Daoy (cell line): ENCODE measurements at places on chromosomes 1 and 21.

DNA sequence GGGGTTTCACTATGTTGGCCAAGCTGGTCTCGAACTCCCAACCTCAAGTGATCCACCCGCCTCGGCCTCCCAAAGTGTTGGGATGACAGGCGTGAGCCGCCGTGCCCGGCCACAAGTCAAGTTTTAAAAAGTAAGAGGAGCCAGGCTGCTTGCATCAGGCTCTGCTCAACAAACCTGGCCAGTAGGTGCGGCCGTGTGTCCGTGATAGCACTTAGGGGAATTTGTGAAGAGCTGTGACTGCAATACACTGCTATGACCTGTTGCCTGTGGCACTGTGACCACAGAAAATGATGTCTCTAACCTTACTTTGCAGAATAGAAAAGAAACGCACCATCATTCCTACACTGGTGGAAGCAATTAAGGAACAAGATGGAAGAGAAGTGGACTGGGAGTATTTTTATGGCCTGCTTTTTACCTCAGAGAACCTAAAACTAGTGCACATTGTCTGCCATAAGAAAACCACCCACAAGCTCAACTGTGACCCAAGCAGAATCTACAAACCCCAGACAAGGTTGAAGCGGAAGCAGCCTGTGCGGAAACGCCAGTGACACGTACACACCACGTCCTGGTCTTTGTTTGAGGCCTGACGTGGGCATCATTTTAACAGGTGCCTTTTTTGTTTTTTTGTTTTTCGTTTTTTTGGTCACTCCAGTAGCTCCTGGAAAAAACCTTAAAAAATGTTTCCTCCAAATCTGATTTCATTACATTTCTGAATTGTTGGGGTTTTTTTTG is 16.7 kb downstream of the C1orf174 start:
- DNase-seq: no peak

GRCh38 chr1:111729946-111730681 is 9.1 kb downstream of the INKA2 start:
- no peak for DNase-seq

DNA sequence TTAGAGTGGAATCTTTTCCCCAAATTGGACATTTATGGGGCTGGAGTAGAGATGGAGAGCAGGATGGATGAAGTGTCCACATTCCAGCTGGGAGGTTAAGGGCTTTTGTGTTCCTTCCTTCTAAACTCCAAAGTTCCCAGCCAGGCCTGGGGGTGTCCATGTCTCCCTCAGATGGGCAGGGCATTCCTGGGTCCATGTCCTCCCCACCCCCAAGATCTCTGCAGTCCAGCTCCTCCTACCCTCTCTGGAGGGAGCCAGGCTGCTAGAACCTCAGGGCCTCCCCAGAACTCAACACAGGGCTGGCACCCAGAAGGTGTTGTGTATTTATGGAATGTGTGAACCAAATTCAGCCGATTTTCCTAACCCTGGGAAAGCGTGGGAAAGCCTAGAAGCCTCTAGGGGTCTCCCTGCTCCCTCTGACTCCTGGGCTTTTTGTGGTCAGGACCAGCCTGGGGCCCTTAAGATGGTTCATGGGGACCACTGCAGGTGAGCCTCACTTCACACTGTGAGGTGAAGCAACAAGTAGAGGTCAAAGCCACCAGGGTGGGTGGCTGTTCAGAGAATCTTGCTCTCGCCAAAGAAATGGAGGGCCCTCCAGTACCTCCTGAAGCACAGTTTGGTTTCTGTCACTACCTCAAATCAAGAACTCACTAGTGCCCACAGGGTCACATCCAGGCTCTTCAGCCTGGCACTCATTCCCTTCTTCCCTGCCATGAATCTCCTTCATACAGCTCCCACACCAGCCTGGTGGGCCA is 54.8 kb downstream of the GLIS1 start:
- no peak for DNase-seq

GRCh38 chr1:19799230-19800075 is at the start of gene TMCO4:
TSS of gene TMCO4 (minus strand) at chr1:19799916. CDS start at chr1:19780758, 19,158 bp downstream.
- DNase-seq: peak; percentile 69

GRCh38 chr1:108612496-108612895 is 48.4 kb downstream of the HENMT1 start:
- no peak for DNase-seq

DNA sequence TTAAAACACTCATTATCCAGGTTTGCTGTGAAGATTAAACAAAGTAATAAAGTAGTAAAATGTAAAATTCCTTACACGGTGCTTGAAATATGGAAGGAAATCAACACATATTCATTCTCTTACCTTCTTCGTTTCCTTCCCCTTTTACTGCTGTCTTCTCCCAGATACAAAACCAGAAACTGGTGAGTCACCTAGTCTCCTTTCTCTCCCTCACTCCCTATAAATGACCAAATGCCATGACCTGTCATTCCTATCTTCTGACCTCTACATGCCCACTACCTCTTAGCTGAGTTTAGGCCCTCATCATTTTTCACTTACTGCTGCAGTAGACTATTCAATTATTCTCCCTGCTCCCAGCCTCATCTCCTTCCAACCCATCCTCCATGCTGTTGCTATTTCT is 4.3 kb upstream of the NR1I3 start:
- DNase-seq: no peak

DNA sequence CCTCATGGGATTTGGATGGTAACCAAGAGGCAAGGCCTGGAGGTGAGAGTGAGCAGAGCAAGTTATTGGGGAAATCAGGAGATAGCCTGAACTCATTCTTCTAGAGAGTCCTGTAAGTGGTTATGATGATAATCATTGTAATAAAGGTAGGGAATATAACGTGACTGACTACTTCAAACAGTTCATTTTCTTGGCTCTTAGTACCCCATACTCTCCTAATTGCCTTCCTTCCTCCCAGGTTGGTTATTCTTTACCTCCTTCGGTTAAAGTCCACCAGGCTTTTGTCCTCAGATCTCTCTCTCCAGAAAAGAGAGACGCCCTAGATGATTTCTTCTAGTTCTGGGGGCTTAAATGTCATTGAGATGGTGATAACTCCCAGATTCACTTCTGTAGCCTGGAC is 35.3 kb downstream of the KIF1B start:
- DNase-seq: no peak

GRCh38 chr1:32816676-32817158 is 441 bp downstream of the YARS1 start:
- DNase-seq: peak; percentile 35

GRCh38 chr21:37784591-37785318 is 131.5 kb downstream of the KCNJ6 start:
- DNase-seq: no peak

GRCh38 chr1:108830119-108831008 is 26.5 kb downstream of the AKNAD1 start:
- DNase-seq: peak; percentile 99

DNA sequence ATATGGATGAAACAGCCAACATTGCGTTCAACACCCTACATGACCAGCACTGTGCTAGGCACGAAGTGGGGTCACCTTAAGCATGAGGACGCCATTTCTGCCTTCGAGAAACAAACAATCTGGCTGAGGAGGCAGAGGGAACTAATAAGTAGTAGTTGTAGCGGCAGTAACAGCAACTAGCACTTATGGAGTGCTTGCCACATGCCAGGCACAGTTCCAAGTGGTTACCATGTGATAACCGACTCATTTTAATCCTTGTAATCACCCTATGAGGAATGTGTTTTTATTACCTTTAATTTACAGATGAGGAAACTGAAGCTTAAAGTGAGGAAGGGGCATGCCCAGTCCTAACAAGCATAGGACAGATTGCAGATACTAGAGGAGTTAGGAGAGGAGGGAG is 33.7 kb downstream of the KCND3 start:
- DNase-seq: no peak

- DNase-seq: no peak
Observed at GRCh38 chr1:225897595-225898514, 8.9 kb upstream of the LEFTY1 start.

DNA sequence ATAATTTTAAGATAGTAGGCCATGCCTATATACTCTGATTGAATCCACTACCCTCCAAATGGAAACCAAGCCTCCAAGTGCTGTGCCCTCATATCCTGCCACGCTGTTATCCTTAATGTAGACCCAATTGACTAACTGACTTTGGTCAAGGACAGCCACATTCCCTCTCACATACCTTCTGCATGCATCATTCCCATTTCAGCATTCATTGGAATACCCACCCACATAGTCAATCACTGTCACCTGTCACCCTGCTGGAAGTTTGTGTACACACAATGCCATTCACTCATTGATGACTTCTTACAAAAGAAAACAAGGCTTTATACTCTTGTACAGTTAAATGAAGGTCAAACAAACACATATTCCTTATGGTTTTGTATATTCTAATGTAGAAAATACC is 221.1 kb upstream of the PBX1 start:
- DNase-seq: peak; percentile 55

DNA sequence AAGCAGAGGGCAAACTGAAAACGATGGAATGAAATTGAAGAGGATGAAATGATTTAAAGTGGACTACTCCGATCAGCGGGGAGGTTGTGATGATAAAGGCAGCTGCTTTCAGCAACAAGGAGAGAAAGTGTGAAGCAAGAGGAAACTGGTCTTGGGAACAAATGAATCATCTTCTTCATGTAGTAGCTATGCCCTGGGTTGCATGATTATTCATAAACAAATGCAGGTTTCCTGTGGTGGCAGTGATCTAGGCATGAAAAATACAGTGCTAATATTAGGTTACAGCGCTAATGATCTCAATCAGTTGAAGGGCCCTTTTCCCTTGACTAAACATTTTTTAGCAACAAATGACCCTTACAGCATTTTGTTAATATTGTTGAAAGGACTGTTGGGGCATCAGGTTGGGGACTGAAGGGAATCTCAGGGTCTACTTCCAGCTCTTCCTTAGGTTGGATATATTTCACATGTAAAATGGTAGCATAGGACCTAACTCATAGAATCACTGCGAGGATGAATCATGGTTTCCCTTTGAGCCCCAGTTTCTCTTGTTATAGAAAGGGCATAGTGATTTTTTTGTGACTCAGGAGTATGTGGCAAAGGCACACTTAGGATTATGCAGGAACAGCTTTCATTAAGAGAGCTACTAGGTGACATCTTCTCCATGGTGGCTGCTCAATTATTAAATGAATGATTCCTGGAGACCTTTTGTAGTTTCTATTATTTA is 1.9 kb upstream of the ZFYVE9 start:
- DNase-seq: peak; percentile 56

DNA sequence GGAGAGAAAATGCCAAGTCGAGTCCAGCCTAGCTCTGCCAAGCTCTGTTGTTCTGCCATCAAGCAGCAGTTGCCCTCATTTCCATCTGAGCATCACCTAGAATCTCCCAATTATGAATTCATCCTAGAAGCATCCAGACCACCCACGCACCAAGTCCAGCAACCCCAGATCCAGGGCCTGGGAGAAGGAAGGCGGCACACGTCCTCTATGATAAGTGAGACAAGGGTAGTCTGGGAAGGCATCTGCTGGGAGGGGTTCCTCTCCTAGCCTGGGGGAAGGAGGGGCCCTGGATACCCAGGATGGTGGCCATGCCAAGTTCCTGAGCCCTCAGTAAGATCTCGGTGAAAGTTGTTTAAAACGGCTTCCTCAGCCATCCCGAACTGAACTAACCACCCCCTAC is 70.7 kb downstream of the VWA5B1 start:
- peak; percentile 46 for DNase-seq

- DNase-seq: no peak
Observed at GRCh38 chr21:37505963-37506362, 139.4 kb downstream of the DYRK1A start.

DNA sequence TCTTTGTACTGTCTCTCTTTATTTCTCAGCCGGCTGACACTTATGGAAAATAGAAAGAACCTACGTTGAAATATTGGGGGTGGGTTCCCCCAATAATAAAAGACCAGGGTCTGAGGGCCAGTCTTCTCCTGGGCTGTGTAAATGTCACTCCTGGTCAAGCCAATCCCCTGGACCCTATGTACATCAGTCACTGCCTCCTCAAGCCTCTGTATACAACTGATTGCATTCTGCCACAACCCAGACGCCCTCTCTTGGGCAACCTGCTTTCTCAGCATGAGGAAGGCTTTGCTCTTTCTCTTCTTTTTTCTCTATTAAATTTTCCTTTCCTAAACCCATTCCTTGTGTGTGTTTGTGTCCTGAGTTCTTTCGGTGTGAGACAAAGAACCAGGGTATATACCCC is 84.1 kb upstream of the SERBP1 start:
- DNase-seq: no peak

DNA sequence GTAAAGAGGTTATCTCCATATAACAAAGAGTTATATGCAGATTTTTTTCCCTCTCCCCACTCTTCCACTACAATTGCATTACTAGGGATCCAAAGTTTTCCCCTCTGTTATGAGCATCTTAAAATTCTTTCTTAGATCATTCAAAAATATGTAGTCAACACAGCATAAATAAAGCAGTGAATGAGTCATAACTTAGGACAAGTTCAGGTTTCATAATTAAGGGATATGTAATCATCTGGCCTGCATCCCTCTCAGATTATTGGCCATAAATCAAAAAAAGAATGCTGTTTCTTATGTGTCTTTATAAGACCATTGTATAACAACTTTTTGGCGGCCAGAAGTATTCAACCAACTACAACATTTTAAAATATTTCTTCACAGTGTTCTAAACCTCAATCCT is 1526.1 kb downstream of the KCNT2 start:
- DNase-seq: no peak

GRCh38 chr1:44672961-44673674 is 1.2 kb downstream of the TMEM53 start:
- no peak for DNase-seq

DNA sequence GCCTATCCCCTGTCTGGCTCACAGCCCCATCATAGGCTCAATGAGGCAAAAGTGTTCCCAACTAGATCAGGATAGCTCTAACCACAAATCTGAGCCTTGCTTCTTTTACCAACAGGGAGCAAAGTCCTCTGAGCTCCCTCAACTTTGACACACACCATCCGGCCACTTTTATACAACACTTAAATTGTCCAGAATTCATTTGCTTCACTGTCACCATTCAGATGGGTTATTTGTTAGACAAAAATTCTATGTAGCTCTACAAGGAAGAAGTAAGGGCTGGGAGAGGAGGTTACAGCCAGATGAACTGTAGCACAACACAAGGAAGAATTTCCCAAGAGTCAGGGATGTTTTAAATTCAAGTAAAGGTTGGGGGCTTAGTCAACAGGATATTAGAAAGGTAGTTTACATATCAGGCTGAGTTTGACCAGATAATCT is 50.8 kb downstream of the TGFBR3 start:
- no peak for DNase-seq

GRCh38 chr1:38733761-38734160 is 125.8 kb downstream of the RRAGC start:
- no peak for DNase-seq

- DNase-seq: no peak
Observed at GRCh38 chr21:41418956-41419680, 6.9 kb upstream of the MX1 start.

DNA sequence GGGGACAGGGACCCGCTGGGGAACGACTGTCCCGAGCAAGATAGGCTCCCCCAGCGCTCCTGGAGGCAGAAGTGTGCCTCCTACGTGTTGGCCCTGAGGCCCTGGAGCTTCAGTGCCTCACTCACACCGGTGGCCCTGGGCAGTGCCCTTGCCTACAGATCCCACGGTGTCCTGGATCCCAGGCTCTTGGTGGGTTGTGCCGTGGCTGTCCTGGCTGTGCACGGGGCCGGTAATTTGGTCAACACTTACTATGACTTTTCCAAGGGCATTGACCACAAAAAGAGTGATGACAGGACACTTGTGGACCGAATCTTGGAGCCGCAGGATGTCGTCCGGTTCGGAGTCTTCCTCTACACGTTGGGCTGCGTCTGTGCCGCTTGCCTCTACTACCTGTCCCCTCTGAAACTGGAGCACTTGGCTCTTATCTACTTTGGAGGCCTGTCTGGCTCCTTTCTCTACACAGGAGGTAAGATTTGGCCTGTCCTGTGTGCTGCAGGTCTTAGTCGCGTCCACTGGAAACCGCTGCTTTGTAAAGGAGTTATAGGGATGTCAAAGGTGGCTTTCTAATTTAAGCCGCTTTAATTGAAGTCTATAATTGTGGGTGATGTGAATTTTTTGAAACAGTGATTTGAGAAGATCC is 717 bp downstream of the UBIAD1 start:
- DNase-seq: no peak
